ENCODE measurements at places on chromosomes 6 and 20.
A peak's percentile ranks its signal among the peaks of the same experiment; 100 is the strongest.

DNA sequence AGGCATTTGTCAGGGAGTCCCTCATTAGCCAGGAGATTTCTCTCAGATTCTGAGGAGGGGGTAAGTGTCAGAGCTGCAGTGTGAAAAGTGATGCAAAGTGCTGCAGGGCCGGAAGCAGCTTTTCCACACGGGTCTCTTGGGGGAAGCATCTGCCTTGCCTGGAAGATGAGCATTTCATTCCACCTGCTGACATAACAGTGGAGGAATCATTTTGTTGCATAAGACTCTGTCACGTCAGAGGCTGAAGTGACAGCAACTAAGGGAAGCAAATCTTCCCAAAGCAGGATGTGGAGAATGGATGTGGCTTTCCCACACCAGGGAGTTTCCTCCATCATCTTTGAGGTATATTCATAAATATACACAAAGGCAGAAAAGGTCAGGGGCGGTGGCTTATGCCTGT is 22.8 kb downstream of the DCBLD1 start:
- DNase-seq: no peak

GRCh38 chr6:137099689-137100403 is 55.1 kb upstream of the IL20RA start:
- no peak for DNase-seq

DNA sequence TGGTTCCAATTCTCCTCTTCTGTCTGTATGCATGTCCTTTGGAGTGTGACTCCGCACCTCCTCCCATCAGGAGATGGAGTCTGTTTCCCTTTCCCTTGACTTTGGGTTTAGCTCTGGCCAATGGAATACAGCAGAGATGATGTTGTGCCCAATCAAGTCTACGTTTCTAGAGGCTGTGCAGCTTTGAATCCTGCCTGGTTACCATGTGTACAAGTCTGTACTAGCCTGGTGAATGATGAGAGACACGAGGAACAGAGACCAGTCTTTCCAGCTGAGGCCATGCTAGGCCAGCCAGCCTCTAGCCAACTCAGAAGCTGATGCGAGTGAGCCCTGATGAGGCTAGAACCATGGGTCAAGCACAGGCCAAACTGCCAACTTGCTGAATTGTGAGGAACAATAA is 83.2 kb downstream of the LAMP5 start:
- no peak for DNase-seq

DNA sequence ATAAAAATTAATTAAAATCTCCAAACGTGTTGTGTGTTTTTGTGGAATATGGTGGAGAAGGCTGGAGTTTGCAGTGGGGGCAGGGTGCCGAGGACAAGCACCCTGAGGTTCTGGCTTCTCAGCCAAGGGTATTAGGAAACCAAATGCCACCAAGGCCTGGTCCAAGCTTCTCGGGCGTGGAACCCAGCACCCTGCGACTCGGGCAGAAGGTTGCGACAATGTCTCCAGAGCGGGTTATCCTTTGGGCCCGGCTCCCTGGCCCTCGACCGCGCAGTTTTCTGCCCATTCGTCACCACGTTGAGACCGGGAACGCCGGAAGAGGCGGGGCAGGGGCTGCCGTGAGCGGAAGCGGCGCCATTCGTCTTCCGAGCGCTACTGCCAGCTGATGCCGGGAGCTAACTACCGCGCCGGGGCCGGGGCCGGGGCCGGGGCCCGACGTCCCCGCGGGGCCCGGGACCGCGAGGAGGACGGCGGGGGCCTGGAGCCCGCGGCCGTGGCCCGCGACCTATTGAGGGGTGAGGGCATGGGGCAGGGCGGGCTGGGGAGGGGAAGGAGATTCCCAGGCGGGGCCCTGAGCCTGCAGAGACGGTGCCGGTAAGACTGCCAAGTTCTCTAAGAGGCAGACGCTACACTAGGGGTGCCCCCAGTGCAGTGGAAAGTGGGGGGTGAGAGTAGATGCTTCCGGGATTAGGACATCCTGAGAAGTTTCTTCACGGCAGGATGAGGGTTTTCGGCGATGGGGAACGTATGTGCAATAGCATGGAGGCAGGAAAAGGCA is at the start of gene RRP36:
TSS of gene RRP36 (plus strand) at position 354 of the 778 bp plus-strand sequence. CDS start at position 386, 32 bp downstream.
- DNase-seq: peak; percentile 19

DNA sequence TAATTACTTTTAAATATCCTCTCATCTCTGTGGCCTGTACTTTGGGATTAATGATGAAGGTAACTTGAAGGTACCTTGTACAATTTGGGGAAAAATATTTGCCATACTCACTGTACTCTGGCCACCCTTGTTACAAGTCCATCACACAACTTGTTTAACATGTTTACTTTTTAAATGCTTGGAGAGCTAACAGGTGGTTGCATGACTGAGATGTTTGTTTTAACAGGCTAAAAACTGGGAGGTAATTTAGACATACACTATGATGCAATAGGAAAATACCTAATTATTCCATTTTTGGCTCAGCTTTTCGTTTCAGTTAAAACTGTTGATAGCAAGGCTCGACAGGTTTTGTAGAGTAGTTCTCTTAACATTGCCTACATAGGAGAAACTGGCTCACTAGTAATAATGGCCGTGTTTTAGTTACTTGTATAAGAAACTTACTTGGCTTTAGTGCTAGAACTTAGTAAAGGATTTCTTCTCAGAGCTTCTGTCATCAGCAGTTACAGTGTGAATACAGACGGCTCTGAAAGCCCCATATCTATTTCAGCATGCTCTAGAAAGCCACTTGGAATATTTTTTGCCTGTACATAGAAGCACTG is 489.8 kb upstream of the SOX4 start:
- no peak for DNase-seq

DNA sequence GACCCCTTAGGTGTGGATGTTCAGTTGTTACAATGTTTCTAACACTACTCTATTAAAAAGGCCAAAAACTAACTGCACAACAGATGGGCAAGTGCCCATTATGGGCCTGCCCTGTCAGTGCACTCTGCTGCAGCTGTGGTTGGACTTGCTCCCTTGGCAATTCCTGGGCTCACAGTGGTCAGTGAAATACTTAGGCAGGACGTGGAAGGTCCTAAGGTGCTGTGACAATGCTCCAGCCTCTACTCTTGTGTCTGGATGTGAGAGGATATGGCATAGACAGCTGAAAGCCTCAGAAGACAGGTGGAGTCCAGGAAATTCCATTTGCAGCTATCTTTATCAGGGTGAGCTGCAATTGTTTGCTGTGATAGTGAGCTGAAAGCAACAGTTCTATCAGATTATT is 136.5 kb upstream of the OLIG3 start:
- no peak for DNase-seq

DNA sequence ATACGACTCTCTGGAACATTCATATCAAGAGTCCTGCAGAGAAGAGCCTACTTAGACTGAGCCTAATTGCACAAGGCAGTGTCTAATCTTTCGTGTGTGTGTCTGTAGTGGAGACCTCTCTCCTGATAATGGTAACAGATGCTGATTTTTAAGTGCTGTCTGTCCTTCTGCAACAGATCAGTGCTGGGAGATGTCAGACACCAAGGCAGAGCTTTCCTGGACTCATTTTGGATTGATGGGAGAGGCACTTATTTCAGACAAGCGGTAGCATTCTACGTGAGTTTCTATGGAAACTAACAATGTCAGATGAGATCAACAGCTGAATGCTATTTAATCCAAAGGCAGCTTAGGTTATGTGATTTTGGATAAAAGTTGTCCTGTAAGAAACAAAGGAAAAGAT is 167.6 kb downstream of the PLCB4 start:
- no peak for DNase-seq

- no peak for DNase-seq
These were observed 12.1 kb upstream of the MLN start for GRCh38 chr6:33815854-33816253.

- no peak for DNase-seq
These were observed 292.7 kb downstream of the ESR1 start for GRCh38 chr6:152100183-152100618.

All from activated naive CD4-positive, alpha-beta T cell (primary cell).